ENCODE measurements at places on chromosomes 4 and X. TPM values are rescaled to one million over a fixed set of nuclear protein-coding genes. Genes with fewer than 3 reads are reported as not detected.

MID1IP1 gene
- total RNA-seq = 18.7 TPM

BMP15 gene
- total RNA-seq = not detected

NAP1L5 gene
- total RNA-seq = 2.8 TPM

MAGEE2 gene
- not detected for total RNA-seq

DNA sequence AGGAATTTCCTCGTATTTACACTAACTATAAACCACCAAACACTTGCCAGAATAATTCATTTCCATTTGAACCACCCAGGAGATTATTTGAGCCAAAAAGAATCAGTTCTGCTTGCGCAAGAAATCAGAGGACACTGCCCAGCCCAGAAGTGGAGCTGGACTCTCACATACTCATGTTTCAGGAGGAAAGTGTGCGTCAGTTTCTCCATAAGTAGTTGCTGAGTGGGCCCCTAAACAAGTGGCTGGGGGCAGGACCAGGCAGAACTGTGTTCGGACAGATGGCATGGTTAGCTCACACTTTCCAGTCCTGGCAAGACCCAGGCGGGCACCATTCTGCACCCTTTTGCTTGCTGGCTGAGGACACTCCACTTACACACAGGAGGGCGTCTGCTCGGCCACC is 38.8 kb downstream of the BTC start:
- DNase-seq = no peak
